ENCODE measurements at places on chromosomes 7 and 10.

- no peak for DNase-seq
Measured at GRCh38 chr7:28083164-28083997, 97.2 kb downstream of the JAZF1 start.

- DNase-seq: no peak
Measured at GRCh38 chr10:93417921-93418320, 64.2 kb downstream of the MYOF start.

DNA sequence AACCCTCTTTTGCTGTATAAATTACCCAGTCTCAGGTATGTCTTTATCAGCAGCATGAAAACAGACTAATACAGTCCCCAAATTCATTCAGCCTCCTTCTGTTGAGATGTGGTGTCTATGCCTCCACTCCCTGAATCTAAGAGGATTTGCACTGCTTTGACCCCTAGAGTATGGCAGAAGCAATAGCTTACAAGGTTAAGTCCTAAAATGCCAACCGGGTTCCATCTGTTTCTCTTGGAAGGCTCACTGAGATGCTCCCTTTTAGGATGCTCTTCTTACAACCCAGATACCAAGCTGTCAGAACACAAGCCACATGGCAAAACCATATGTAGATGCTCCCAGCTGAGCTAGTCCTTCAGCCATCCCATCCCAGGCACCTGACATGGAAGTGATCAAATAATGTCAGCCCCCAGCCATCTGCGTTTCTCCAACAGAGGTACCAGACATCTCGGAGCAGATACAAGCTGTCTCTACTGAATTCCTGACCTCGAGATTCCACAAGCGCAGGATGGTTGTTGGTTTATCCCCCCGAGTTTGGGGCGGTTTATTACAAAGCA, 20.2 kb downstream of the CALN1 start:
- DNase-seq: no peak

GRCh38 chr7:15684871-15685270, 1.6 kb downstream of the MEOX2 start:
- no peak for DNase-seq

DNA sequence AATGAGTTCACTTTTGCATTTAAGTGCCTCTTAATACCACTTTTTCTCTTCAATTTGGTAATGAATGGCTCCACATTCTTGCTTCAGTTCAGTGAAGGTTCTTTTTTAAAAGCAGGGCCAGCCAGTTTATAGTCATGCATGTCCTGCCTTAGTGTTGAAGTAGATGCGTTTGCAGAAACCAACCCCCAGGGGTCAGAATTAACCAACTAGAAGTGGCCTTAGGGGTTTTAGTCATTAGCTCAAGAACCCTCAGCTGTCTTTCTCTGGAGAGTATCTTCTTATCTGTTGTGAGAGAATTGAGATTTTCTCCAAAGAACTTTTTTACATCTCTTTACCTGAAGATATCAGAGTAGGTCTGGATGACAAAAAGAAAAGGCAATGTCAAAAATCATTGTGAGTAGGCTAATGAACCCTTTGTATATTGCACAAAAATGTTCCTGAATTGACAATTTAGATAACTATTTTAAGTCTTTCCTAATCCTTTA, 82.2 kb downstream of the PIK3CG start:
- DNase-seq: peak; percentile 17

DNA sequence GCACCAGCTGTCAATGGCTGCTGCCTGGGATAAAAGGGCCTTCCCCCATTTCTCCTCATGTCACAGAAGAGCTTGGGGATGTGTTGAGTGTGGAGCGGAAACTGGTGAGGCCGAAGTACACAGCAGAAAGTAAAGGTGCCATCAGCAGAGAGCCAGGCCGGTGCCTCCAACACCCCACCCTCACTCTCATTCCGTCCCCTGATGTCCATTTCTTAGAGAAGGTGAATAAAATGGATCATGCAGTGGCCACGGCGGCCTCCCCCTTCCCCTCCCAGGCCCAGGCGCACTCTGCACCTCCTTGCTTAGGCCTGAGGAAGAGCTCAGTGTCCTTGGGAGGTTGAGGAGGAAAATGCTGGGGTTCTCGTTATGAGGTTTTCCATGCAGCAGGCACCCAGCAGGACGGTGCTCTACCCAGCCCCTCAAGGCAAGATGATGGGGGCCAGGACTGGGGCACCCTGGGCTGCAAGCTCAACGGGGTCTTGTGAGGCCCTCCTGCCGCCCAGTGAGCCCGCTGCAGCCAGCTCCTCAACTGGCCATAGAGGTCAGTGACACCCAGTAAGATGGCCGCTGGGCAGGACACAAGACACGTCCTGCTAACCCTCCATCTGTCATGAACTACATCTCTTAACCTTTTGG, 163.9 kb downstream of the ADARB2 start:
- DNase-seq: no peak

- DNase-seq: no peak
Measured at GRCh38 chr7:57245206-57245605, 113.0 kb upstream of the ZNF479 start.

- DNase-seq: no peak
Measured at GRCh38 chr7:47258798-47259197, 323.1 kb downstream of the TNS3 start.

GRCh38 chr7:106243893-106244292, 40.9 kb downstream of the NAMPT start:
- DNase-seq: no peak

DNA sequence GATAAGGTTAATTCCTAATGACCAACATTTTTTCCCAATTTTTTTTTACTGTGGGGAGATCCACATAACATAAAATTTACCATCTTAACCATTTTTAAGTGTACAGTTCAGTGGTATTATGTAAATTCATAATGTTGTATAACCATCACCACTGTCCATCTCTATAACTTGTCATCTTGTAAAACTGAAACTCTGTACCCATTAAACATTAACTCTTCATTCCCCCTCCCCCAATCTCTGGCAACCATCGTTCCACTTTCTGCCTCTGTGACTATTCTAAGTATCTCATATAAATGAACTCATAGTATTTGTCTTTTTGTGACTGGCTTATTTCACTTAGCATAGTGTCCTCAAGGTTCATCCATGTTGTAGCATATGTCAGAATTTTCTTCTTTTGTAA, 46.0 kb upstream of the HPS1 start:
- DNase-seq: no peak

- no peak for DNase-seq
Measured at GRCh38 chr10:37488792-37489657, 363.6 kb downstream of the ANKRD30A start.

GRCh38 chr7:23115991-23116390, 10.4 kb downstream of the KLHL7 start:
- DNase-seq: no peak

DNA sequence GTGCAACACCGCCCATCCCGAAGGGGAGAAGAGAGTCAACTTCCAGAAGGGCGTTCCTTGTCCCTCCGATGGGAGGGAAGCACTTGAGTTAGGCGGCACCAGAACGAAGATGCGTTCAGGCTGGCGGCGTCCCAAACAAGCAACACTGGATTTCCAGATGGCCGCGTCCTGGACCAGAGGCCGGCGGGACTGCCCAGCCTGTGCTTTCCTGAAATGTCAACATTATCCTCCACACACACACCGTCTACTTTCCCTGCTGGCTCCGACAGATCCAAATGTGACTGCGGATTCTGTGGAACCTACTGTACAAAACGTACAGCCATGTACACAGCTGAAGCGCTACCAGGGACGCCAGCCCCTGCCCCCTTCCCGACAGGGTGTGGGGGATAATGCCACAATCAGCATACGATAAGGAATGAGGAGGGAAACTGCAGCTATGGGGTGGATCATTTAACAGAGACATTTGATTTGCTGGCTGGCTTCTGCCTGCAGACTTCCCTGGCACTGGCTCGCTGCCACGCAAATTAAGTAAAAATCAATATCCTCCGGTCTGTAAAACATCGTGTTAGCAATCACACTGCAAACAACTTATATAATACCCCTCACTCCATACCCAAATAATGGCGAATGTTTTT, 82.1 kb downstream of the ZRANB1 start:
- DNase-seq: peak; percentile 38

GRCh38 chr7:1156782-1157535, 3.0 kb downstream of the ZFAND2A start:
- no peak for DNase-seq

DNA sequence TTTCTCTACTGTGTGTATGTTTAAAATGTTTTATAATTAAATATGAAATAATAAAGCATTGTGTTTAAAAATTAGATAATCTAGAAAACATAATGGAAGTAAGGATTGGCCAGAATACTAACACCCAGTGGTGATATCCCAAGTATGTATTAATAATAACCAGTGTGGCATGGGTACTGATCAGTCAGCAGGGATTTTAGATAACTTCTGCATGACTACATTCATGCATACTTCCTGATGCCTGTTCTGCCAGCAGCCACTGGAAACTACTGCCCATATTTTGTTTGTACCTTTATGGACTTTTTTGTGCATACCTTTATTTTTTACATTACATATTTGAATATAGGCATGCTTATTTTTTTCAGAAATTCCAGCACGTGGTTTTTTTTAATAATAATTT, 156.6 kb upstream of the TMEM196 start:
- DNase-seq: no peak

DNA sequence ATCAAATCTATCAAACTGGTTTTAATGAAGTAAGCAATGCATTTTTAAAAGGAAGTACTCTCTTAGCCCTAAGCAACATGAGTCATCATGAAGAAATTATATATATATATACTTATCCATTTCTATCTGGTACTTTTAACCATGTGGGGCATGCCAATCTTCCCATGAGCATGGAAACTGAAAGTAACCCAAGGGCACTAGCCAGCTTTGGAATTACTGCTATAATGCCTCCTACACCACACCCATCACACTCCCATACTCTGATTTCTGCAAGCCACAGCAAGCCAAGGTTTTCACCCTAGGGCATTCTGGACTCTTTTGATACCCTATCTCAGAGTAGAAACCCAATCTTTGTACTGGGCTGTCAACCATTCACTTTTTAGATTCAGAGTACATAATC, 204.6 kb downstream of the IMMP2L start:
- no peak for DNase-seq

DNA sequence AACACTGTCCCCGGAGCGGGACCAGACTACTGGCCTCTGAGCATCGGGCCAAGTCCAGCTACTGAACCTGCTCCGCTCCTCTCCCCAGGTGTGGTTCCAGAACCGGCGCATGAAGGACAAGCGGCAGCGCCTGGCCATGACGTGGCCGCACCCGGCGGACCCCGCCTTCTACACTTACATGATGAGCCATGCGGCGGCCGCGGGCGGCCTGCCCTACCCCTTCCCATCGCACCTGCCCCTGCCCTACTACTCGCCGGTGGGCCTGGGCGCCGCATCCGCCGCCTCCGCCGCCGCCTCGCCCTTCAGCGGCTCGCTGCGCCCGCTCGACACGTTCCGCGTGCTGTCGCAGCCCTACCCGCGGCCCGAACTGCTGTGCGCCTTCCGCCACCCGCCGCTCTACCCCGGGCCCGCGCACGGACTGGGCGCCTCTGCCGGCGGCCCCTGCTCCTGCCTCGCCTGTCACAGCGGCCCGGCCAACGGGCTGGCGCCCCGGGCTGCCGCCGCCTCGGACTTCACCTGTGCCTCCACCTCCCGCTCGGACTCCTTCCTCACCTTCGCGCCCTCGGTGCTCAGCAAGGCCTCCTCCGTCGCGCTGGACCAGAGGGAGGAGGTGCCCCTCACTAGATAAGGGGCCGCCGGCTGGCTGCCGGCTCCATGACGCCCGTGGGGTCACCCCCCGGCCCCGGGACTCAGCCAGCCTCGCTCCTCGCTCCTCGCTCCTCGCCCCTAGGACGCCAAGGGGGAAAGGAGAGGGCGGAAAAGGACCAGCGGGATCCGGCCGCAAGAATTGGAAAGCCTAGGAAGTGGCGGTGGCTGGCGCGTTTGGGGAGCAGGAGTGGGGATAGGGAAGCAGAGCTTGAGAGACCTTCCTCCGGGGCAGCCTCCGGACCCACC, 3.4 kb downstream of the EVX1 start:
- DNase-seq: no peak

- DNase-seq: no peak
Measured at GRCh38 chr7:122676466-122676865, 22.5 kb downstream of the RNF133 start.

DNA sequence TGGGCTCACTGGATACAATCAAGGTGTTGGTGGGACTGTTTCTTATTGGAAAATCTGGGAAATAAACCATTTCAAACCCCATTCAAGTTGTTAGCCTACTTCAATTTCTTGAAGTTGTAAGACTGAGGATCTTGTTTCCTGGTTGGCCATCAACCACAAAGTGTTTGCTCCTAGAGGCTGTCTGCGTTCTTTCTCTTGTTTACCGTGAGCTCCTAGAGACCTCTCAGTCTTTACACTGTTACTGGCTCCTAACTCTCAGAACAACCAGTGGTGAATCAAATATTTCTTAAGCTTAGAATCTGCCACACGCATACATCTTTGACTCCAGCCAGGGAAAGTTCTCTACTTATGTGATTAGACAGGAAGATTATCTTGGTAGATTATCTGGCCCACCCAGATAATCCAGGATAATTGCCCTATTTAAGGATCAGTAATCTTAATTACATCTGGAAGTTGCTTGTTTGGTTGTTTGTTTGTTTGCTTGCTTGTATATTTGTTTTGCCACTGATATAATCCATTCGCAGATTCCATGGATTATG, 798.7 kb downstream of the IPMK start:
- no peak for DNase-seq

GRCh38 chr10:112835944-112836451, 114.0 kb upstream of the TCF7L2 start:
- no peak for DNase-seq
